Anterior cingulate cortex (tissue), 58 donors: ENCODE measurements at places on chromosomes 6 and 20.

DNA sequence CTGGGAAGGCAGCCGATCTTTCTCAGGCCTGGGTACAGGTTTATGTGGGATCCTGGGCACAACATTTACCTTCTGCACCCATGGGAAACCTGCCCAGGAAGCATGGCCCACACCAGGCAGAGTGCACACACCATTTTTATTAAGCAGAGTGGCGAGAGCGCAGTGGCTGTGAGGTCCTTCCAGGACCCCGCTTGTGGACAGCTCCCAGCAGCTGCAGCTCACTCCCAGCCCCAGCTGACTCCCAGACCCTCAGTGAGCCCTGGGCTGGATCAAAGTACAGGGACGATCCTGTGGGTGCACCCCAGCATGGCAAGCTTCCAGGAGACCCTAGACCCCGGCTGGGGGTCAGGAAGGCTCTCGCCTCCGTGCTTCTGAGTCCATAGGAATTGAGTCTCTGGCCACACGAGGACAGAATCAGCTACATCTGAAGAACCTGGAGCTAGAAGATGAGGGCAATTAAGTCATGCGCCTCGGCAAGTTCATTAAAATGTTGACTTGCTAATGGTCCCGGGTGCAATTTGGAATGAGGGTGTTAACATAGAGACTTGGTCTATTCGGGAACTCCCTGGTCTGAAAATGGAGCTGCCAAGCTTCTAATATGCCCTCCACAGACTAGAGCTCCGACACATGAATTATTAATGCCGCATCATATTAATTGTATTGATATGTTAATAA lies 65.4 kb upstream of the SLCO4A1 start:
- no peak for DNase-seq

DNA sequence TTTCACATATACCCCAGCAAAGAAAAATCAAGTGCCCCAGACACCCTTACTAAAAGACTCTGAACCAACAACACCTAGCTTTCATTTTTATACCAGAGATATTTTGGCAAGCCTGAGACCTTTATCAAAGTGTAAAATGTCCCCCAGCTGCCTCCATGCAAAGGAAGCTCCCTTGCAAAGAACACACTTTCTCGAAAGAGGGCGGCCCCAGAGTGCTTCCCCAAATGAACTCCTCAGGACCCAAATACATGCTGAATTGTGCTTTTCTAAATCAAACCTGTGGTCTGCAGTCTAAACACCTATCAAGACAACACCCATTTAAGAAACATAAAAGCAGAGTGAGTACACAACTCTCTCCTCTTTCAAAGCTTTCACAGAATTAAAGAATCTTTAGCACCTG lies 490 bp downstream of the IPCEF1 start:
- no peak for DNase-seq

- DNase-seq: peak; percentile 70
Observed at GRCh38 chr6:33208091-33208967, at the start of gene RING1. RING1 (plus strand) TSS chr6:33208500; CDS start chr6:33208823, 323 bp downstream.

- no peak for DNase-seq
Observed at GRCh38 chr6:108748959-108749358, 99.3 kb upstream of the ARMC2 start.

- no peak for DNase-seq
Observed at GRCh38 chr6:106458021-106458986, 97.8 kb downstream of the CRYBG1 start.

DNA sequence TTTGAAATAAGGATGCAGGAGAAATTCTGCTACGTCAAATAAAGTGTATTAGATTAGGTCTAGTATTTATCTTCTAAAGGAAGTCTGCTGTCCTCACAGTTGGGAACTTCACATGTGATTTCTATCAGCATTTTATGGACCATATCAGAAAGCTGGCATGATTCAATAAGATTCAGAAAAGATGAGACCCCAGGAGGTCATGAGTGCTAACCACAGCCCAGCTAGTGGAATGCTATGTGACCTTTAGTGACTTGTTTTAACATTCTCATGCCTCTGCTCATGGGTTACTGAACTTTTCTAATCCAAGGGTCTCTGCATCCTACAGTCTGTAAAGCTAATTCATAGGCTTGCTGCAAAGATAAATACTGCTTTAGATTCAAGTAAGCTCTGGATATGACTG lies 150.1 kb downstream of the GMPR start:
- no peak for DNase-seq

DNA sequence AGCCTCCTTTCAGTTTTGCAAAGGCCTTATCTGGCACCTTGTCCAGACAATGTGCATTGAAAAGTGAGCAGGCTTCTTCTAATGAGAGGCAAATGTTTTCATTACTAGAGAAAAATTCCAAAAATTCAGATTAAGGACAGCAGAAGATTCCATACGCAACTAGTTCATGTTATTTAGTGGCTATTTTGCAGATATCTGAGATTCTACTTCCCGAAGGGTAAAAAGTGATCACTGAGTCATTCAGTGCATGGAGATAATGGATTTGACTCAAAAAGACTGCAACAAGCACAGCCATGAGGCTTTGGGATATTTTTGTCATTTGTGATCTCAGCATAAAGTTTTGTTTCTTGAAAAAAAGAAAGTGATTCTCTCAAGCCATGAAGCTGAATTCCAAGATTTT lies 29.9 kb downstream of the METTL24 start:
- no peak for DNase-seq

- DNase-seq: no peak
Observed at GRCh38 chr6:93104195-93104817, 315.1 kb downstream of the EPHA7 start.

DNA sequence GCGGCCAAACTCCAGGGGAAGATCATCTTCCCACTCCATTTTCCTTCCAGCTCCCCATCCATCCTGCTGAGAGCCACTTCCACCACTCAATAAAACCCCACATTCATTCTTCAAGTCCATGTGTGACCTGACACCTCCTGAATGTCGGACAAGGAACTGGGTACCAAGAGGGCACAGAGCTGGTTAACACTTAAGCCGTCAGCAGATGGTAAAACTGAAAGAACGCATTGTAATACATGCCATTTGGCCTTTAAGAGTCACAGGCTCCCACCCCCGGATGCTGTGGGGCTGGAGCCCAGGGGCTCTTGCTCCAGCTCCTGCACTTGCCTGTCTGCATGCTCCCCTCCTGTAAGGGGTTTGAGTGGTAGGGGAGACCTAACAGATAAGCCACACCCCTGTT lies 753.9 kb downstream of the COL12A1 start:
- DNase-seq: no peak

- DNase-seq: no peak
Observed at GRCh38 chr20:13337090-13337784, 116.2 kb downstream of the ISM1 start.

GRCh38 chr6:37103169-37104039 lies 66.5 kb upstream of the PIM1 start:
- peak; percentile 16 for DNase-seq

DNA sequence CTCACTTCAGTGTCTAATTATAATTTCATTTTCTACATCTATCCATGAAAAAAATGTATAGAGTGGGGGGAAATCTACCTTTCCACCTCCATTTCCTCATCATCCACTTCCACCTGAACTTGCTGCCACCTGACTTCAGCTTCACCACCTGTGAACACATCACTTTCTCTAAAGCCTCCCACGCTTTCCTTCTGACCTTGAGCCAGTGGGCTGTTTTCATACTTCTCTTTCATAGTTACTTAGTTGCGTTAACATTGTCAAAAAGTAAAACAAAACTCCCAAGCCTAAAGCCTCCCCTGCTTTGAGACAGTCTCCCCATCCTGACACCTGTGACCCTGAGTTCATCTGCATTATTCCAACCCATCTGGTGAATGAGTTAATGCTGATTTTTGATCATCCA lies 47.3 kb downstream of the KLHL31 start:
- DNase-seq: no peak

GRCh38 chr6:112717401-112717800 lies 370.3 kb downstream of the RFPL4B start:
- DNase-seq: no peak

GRCh38 chr20:62321521-62321948 lies 18.7 kb downstream of the ADRM1 start:
- DNase-seq: no peak

GRCh38 chr6:153231048-153231646 lies 100.1 kb upstream of the RGS17 start:
- DNase-seq: peak; percentile 9

GRCh38 chr6:14765106-14765505 lies 480.8 kb upstream of the JARID2 start:
- no peak for DNase-seq

- peak; percentile 53 for DNase-seq
Observed at GRCh38 chr6:37483917-37484785, 15.5 kb downstream of the CCDC167 start.

DNA sequence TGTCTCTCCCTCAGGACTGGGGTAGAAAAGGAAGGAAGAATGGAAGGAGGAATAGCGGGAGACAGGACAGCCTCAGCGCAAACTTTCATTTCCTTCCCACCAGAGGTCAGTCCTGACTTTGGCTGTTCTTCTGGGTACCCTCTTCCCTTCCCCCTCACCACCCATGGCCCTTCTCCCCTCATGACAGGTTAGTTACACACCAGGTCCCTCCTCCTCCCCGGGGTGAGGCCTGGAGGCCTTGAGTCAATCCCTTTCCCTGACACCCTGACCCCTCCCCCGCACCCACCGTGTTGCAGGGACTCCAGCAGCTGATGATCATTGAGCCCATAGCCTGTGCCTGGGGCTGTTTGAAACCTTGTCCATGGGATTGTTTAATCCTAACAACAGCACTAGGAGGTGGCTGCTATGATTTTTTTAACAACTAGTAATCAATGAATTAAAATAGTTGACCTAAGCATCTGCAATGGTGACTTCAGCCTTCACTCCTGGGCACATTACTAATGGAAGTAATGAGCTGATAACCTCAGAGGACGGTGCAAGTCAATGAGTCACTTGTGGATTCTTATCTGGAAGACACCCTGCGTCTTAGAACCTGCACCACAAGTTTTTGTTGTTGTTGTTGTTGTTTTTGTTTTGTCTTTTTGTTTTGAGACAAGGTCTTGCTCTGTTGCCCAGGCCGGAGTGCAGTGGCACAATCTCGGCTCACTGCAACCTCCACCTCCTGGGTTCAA lies 46.6 kb upstream of the CCDC167 start:
- DNase-seq: no peak

GRCh38 chr20:49275216-49275615 lies 2.6 kb downstream of the ZNFX1 start:
- DNase-seq: no peak

- DNase-seq: no peak
Observed at GRCh38 chr6:125188594-125189203, 35.1 kb downstream of the TPD52L1 start.

- no peak for DNase-seq
Observed at GRCh38 chr6:129516005-129516404, 194.0 kb downstream of the ARHGAP18 start.

DNA sequence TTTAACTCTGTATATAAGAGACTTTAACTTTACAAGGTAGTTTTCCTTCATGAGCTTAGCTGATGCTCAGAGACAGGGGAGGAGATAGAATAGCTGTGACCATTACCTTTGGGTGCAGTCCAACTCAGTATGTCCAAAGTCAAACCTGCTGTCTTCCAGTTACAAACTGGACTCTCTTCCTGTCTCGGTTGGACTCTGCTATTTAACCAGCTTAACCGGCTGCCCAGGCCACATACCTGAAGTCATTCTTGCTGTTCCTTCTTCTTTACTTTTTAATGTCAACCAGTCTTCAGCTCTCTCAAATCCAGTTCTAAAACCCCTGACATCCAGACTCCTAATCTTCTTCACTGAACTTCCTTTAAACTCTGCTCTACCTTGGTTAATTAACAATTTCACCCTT lies 138.3 kb upstream of the TSHZ2 start:
- DNase-seq: no peak

GRCh38 chr6:37369321-37370201 lies 15.8 kb downstream of the RNF8 start:
- no peak for DNase-seq

DNA sequence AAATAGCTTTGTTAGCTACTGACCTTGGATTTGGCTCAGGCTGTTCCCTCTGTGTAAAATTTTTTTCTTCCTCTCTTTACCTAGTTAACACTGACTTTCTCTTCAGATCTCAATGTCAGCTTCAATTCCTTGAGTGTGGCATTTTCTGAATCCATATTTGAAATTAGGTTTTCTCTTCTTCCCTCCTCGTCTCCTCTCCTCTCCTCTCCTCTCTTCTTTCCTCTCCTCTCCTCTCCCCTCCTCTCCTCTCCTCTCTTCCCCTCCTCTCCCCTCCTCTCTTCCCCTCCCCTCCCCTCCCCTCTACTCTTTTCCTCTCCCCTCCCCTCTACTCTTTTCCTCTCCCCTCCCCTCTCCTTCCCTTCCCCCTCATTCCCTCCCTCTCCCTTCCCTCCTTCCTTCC lies 453.3 kb downstream of the BMP2 start:
- no peak for DNase-seq

GRCh38 chr20:37890643-37891042 lies 12.3 kb upstream of the VSTM2L start:
- no peak for DNase-seq
